ENCODE measurements at places on chromosomes 16 and 17.

DNA sequence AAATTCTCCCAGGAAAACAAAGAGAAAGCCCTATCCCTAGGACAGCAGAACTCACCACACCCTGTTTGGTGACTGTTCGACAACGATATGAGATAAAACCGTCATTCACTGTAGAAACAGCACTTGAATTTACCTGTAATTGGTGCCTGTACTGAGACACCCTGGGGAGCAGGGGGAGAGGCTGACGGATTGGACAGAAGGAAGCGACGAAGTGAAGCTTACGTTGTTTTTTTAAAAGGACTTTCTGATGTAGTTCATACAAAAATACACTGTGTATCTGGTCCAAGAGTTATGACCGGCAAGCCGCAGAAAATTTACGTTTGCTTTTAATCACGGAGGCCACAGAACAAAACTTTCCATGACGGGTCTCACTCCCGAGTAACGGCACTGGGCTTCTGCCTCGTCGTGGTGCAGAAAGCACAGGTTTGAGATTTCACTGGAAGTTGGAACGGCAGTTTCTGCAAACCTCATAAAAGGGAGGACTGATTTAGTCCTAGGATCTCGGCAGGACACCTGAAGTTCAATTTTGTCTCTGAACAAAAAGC is 9.7 kb downstream of the NXN start:
- DNase-seq, result no peak

- DNase-seq, result no peak
These were observed 1386.5 kb upstream of the CDH8 start for GRCh38 chr16:63422715-63423114.

DNA sequence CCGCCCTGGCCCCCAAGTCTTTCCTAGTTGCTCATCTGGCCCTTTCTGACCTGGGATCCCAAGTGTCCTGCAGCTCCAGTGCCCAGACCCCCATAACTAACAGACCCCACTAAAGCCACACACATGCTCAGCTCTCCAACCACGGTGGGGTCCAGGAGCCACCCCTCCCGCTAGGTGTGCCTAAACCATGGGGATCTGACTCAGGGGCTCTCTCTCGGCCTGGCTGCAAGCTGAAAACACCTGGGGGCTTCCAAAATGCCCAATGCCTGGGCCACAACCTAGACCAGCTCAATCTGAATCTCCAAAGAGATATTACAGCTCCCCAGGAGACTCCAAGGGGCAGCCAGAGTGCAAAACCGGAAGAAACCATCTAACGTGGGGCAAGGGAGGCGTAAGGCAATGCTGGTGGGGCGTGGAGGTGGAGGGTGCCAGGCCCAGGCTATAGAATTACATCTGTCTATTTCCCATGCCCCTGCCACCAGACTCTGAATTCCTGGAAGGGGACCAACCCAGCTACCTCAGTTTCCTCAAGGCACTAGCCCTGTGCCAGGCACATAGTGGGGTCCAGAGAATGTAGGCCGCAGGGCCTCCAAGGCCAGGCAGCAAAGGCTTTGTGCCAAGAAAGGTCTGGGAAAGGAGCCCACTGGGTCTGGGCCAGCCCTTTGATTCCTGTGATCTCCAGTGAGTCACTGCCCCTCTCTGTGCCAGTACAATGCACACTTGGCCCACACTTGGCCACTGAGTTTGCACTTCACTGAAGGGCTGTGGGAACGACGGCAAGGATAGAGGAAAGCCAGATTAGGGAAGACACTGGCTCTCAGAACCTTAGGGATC is 3.3 kb downstream of the CD2BP2 start:
- no peak for DNase-seq

- no peak for DNase-seq
These were observed 62.3 kb upstream of the ZNF423 start for GRCh38 chr16:49918257-49918656.

- DNase-seq, result no peak
These were observed 67.3 kb upstream of the CACNG3 start for GRCh38 chr16:24188751-24189318.

DNA sequence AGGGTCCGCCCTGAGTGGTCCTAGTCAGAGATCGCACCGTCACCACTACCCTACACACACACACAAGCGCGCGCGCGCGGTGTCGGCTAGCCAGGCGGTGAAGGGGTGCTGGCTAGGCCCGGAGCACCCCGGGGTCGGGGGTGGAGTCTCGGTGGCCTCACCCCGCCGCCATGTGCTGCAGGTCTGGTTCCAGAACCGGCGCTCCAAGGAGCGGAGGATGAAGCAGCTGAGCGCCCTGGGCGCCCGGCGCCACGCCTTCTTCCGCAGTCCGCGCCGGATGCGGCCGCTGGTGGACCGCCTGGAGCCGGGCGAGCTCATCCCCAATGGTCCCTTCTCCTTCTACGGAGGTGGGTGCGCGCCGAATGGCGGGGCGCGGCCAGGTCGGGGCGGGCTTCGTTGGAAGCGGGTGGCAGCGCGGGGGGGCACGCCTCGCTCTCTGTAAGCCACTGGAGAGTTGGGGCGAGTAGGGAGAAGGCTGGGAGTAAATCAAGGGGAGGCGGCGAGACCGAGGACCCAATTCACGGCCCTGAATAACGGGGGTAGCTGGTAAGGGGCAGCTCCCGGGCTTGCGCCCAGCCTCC is 4.8 kb downstream of the LHX1 start:
- no peak for DNase-seq

GRCh38 chr17:79097226-79098055 is 22.8 kb downstream of the ENGASE start:
- no peak for DNase-seq

GRCh38 chr17:81711814-81712467 is at the start of gene SLC25A10:
SLC25A10 (plus strand) TSS chr17:81712284; CDS start chr17:81712427, 143 bp downstream.
- peak; percentile 46 for DNase-seq

DNA sequence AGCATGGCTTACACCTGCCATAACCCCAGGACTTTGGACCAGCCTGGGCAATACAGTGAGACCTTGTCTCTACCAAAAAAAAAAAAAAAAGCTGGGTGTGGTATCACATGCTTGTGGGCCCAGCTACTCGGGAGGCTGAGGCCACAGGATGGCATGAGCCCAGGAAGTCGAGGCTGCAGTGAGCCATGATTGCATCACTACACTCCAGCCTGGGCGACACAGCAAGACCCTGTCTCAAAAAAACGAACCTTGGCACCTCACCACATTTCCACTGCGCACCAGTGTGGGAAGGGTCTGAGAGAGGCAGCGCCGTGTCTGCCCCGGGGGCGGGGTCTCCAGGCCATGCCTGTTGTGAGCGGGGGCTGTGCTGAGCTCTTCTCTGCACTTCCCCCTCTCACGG is 6.3 kb downstream of the ACSF3 start:
- DNase-seq, result no peak
